ENCODE measurements at places on chromosomes 16 and 17. TPM values are rescaled to one million over a fixed set of nuclear protein-coding genes. Genes with fewer than 3 reads are reported as not detected.

The GRB7 gene
- 0.16 TPM for total RNA-seq

The KRTAP17-1 gene
- not detected for total RNA-seq

The NOXO1 gene
- total RNA-seq: 0.12 TPM

The TBX21 gene
- not detected for total RNA-seq

The CFAP52 gene
- 0.36 TPM for total RNA-seq

The HS3ST4 gene
- total RNA-seq: not detected

The TMIGD1 gene
- not detected for total RNA-seq

The C17orf50 gene
- not detected for total RNA-seq

The HOXB5 gene
- 0.73 TPM for total RNA-seq

The DOC2A gene
- not detected for total RNA-seq

The ADAD2 gene
- total RNA-seq: not detected

The CCDC40 gene
- 3.5 TPM for total RNA-seq

The RDM1 gene
- total RNA-seq: not detected

The CDRT15 gene
- total RNA-seq: not detected

The PRSS33 gene
- not detected for total RNA-seq

The FAM234A gene
- total RNA-seq: 84.5 TPM

The TIGD7 gene
- 4.5 TPM for total RNA-seq

The PERCC1 gene
- not detected for total RNA-seq

The CLEC3A gene
- not detected for total RNA-seq

The CARHSP1 gene
- 53.2 TPM for total RNA-seq

The GAS2L2 gene
- not detected for total RNA-seq

The GAST gene
- not detected for total RNA-seq

The TEKT3 gene
- total RNA-seq: not detected

The NOD2 gene
- 1.5 TPM for total RNA-seq

The SOX15 gene
- total RNA-seq: 0.49 TPM

The NSMCE1 gene
- 49.8 TPM for total RNA-seq

The PLEKHH3 gene
- total RNA-seq: 24.5 TPM

The SMIM22 gene
- not detected for total RNA-seq

The CCL14 gene
- not detected for total RNA-seq

The SBK1 gene
- under 0.01 TPM for total RNA-seq

The SLC52A1 gene
- 0.36 TPM for total RNA-seq

The C16orf92 gene
- total RNA-seq: not detected

The TOM1L1 gene
- total RNA-seq: 39.8 TPM

The ZNF629 gene
- total RNA-seq: 20.9 TPM

The CNOT1 gene
- total RNA-seq: 95.9 TPM

The BIRC5 gene
- total RNA-seq: 9.1 TPM

The CD300A gene
- total RNA-seq: not detected

The STXBP4 gene
- 18.7 TPM for total RNA-seq

The NPIPB6 gene
- total RNA-seq: not detected

The TADA2A gene
- 16.1 TPM for total RNA-seq

The ACSM2A gene
- not detected for total RNA-seq

The SEPTIN12 gene
- not detected for total RNA-seq

The KRT33B gene
- total RNA-seq: not detected

The CTU2 gene
- 21.4 TPM for total RNA-seq

The HASPIN gene
- total RNA-seq: 0.97 TPM

The POLR2A gene
- total RNA-seq: 98.0 TPM

The HBA2 gene
- total RNA-seq: not detected

The TAT gene
- 0.16 TPM for total RNA-seq

The RAB37 gene
- total RNA-seq: 0.85 TPM

The DRC3 gene
- total RNA-seq: 1.6 TPM

The KCNJ18 gene
- not detected for total RNA-seq

The IL4R gene
- total RNA-seq: 36.5 TPM

The OR1A1 gene
- total RNA-seq: not detected

The TPSD1 gene
- not detected for total RNA-seq

The FOXC2 gene
- 0.16 TPM for total RNA-seq

The RASL10B gene
- 0.97 TPM for total RNA-seq

The CCL1 gene
- total RNA-seq: not detected

The UBE2I gene
- total RNA-seq: 37.2 TPM

The ACSM2B gene
- not detected for total RNA-seq

The EPX gene
- not detected for total RNA-seq

All from hair follicle dermal papilla cell (primary cell).